ENCODE measurements at places on chromosomes 3 and 15. TPM values are rescaled to one million over a fixed set of nuclear protein-coding genes. Genes with fewer than 3 reads are reported as not detected.

The SEMA3G gene
- 6.4 TPM for polyA plus RNA-seq

The MCF2L2 gene
- 9.9 TPM for polyA plus RNA-seq

The ROPN1 gene
- polyA plus RNA-seq, result not detected

The ZNF80 gene
- 0.03 TPM for polyA plus RNA-seq

The GOLGA6A gene
- polyA plus RNA-seq, result not detected

The CYP8B1 gene
- not detected for polyA plus RNA-seq

The CGNL1 gene
- polyA plus RNA-seq, result 25.0 TPM

All from adrenal gland (tissue), 19 donors.